ENCODE measurements at places on chromosomes 1 and 21.

GRCh38 chr1:210407207-210407886 is 78.6 kb downstream of the HHAT start:
- DNase-seq = peak; percentile 61

DNA sequence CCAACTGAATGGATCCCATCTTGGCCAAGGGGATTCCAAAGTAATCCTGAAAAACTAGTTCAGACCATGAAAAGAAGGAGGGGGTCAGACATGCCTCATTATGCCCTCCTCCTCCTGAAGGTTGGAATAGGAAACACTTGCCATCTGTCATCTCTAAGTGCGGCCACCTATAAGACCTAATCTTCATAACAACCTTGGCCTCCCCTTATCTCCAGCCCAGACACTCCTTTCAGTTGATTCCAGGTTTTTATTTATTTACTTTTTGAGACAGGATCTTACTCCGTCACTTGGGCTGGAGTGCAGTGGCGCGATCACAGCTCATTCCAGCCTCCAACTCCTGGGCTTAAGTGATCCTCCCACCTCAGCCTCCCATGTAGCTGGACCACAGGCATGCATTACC is 19.7 kb downstream of the SNAP47 start:
- DNase-seq = no peak

GRCh38 chr1:157315544-157315943 is 177.3 kb upstream of the ETV3 start:
- DNase-seq = no peak

DNA sequence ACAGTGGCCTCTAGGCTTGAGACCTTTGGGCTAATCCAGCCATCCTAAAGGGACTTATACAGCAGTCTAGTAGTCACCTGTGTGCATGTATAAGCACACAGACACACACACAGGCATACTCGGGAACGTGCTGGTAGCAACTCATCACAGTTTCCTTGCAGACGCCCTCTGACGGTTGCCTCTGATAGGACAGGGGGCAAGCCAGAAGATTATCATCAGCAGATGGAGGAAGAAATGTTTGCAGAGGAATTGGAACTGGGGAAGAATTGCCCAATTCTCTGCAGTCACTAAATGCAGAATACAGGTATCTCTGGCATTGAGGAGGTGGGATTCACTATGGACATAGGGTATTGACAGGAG is 222.2 kb downstream of the C1orf94 start:
- DNase-seq = no peak

- no peak for DNase-seq
These were observed 5.8 kb downstream of the FAM43B start for GRCh38 chr1:20558191-20558590.

DNA sequence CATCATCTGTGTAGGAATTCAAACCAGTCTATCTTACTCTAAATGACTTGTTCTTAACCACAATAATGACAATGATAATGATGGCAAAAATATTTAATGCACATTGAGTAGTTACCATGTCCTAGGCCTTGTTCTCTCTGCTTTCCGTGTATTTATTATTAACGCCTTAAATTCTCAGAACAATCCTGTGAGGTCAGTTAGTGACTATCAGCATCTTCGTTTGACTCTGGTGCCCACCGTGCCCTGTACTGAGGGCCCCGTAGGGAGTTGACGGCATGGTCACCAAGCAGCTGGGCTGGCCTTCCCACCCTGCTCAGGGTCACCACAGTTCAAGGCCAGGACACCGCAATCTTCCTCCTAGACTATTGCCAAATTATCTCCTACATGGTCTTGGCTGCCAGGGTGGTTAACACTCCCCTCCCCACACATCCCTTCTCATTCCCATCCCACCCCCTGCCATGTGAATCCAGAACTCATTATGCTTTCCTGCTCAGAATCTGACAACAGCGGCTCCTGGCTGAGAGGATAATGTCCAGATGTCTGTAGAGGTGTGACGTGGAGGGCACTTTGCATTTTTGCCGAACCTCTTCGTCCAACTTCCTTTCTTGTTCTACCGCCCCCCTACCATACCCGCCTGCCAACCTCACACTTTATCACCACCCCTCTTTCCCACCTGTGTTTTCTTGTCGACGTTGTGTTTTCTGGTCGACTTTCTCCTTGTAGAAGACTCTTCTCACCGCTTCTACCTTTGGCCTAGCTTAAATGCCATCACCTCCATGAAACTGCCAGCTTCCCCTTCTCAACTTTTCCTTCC is 33.4 kb downstream of the IGFN1 start:
- no peak for DNase-seq

GRCh38 chr21:29637134-29637533 is 302.7 kb downstream of the GRIK1 start:
- no peak for DNase-seq

- DNase-seq = no peak
These were observed 27.0 kb upstream of the PRELP start for GRCh38 chr1:203448521-203449061.

DNA sequence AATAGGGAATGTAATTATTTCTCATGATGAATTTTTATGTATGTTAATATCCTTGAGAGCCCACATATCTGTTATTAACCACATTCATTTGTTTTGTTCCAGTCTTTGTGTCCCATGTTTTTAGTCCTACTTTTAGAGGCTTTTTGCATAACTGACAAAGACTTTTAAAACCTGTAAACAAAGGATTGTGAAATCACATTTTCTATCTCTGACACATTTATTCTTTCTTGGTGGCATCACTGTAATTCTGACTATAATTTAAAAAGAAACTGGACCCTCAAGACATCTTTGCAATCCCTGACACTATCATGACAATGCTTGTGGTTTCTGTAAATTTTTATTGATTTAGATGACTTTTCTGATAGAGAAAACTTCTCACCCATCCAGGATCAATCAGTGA is 313.1 kb downstream of the SIPA1L2 start:
- DNase-seq = no peak

GRCh38 chr1:94009304-94009703 is 100.1 kb upstream of the GCLM start:
- DNase-seq = no peak

- no peak for DNase-seq
These were observed 2.7 kb upstream of the OR10J4 start for GRCh38 chr1:159429074-159429861.

DNA sequence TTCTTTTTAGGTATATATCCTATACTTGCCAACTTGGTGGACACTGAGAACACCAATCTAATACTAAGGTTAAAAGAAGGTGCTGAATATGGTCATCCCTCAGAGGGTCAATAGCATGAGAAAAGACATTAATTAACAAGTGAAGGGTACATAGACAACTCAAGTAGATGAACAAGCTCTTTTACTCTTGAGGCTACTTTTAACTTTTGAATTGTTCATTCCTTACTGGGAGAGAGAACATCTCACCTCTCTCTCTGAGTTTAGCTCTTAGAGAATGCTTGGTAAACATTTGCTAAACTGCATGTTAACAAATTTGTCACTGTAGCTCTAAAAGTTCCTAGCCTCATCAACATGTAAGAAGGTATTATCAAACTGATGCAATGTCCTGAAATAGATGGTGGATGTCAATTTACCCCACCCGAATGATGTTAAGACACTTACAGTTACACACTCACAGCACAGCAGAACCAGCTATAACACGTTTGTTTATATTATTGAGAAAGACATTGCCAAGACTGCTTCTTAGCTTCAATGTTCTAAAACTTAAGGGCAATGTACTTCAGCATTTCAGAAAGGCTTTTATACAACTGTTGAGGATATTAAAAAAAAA is 35.9 kb downstream of the HEATR1 start:
- DNase-seq = no peak

- DNase-seq = no peak
These were observed 12.7 kb downstream of the SLC25A33 start for GRCh38 chr1:9551984-9552383.

DNA sequence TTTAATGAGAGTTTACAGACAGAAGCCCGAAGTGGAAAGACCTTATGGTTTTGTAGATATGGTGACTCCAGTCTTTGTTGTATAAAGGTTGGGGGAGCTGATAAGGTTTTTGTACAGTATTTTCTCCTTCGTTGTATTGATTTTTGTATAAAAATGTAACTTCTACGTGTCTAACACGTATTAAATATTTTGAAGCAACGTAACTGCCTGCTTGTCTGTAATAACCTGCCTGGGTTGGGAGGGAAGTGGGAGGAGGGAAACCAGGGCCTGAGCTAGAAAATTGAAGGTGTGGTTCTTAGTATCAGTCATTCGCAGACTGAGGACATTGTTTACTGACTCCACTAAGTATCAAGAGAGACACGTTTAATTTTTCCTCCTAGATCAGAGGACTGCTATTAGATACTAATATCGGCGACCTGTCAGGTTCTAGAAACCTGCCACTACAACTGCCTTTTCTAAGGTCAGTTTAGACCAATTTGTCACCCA is 2.2 kb downstream of the IER5 start:
- DNase-seq = peak; percentile 50

GRCh38 chr1:226904772-226905171 is 34.4 kb downstream of the PSEN2 start:
- no peak for DNase-seq

DNA sequence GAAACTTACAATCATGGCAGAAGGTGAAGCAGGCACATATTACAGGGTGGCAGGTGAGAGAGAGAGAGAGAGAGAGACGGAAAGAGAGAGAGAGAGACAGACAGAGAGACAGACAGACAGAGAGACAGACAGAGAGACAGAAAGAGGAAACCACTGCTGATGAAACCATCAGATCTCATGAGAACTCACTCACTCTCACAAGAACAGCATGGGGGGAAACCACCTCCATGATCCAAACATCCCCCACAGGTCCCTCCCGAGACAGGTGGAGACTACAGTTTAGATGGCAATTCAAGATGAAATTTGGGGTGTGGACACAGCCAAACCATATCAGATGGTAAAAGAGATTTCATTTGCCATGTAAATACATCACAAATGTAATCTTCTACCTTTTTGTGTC is 708.1 kb downstream of the MRPL39 start:
- no peak for DNase-seq

- DNase-seq = no peak
These were observed 145.8 kb upstream of the WNT4 start for GRCh38 chr1:22288593-22289241.

GRCh38 chr1:53521924-53522552 is 62.8 kb downstream of the DMRTB1 start:
- DNase-seq = no peak

DNA sequence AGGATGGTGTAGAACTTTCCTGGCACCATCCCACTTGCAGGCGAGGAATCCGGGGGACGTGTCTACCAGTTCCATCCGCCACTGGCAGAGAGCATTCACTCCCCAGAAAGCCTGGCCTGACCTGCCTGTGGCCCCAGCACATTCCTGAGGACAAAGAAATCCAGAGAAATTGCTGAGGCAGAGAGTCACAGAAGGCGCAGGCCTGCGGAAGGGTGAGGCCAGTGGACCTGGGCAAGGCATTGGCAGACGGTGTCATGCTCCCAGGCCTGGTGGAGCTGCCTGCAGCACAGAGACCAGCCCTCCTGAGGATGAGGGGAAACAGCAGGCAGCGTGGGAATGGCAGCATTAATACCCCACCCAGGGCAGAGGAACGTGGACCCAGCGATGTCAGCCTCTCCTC is 81.2 kb upstream of the F3 start:
- DNase-seq = no peak

DNA sequence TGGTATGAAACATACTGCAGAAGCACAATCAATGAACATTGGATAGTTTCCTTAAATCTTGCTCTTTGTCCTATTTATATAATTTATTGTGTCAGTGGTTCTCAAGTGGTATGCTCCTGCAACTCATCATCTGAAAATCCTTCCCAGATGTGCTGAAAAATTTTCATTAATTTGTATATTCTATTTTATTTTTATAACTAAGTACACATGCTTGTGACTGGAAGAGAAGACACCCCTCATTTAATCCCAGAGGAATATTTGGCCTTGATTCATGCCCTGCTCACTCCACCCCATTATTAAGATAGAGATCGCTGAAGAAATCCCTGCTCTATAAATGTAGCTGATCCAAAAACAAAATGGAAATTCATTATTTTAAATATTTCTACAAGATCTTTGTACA is 870.5 kb upstream of the CXADR start:
- no peak for DNase-seq

DNA sequence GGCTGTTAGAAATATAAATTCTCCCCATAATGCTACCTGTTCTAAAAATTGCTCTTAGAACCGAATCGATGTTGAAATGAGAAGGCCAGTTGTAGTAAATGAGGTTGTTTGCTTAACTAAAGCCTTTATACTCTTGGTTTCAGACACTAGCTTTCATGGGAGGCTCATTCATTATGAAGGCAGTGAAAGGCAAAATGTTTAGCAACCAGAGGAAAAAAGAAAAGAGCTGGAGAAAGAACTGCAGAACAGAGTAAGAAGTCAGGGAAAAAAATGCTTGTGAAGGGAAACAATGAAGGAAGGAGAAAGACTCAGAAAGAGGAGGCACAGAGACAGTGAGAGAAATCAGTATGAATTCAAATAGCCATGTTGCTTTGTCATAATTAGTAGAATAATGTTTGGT is 128.2 kb downstream of the ATP5PO start:
- no peak for DNase-seq

DNA sequence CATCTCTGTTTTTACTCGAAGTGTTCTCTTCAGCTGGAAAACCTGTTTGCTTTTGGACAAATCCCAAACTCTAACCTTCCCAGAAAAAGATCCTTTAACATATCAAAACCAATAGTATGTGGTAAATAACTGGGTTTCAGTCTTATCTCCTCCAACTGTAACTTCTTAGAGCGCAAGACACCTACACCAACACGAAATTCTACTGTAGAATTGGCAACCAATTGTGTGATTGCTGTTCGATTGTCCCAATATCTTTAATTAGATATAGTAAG is 5.8 kb upstream of the MPZL1 start:
- no peak for DNase-seq

GRCh38 chr1:103527331-103527730 is 1.8 kb downstream of the RNPC3 start:
- no peak for DNase-seq

DNA sequence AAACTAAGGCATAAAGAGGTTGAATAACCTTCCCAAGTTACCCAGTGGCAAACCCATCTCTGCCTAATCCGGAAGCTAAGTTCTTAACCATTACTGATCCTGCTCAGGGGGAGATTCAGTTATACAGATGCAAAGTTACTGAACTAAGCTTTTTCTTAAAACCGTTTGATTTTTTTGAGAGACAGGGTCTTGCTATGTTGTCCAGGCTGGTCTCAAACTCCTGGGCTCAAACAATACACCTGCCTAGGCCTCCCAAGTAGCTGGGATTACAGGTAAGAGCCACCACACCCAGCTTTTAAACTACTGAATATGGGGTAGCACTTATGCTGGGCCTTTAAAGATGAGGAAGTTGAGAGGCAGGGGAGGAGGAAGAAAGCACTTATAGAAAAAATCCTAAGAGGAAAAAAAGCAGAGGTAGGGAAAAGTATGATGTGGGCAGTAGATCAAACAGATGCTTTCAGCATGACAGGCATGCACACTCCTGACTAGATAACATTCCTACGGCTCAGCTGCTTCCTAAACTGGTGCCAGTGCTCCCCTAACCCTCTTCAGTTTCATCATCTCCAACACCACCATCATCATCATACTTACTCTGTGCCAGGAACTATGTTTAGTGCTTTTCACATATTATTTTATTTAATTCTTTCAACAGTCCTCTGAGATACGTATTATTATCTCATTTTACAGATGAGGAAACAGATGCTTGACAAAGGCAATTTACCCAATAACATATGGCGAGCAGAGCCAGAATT is 5.8 kb downstream of the PAFAH2 start:
- no peak for DNase-seq

Measured in CD4-positive, CD25-positive, alpha-beta regulatory T cell (primary cell).